Posterior vena cava (tissue), 2 donors: ENCODE measurements at places on chromosomes 11 and 22.

DNA sequence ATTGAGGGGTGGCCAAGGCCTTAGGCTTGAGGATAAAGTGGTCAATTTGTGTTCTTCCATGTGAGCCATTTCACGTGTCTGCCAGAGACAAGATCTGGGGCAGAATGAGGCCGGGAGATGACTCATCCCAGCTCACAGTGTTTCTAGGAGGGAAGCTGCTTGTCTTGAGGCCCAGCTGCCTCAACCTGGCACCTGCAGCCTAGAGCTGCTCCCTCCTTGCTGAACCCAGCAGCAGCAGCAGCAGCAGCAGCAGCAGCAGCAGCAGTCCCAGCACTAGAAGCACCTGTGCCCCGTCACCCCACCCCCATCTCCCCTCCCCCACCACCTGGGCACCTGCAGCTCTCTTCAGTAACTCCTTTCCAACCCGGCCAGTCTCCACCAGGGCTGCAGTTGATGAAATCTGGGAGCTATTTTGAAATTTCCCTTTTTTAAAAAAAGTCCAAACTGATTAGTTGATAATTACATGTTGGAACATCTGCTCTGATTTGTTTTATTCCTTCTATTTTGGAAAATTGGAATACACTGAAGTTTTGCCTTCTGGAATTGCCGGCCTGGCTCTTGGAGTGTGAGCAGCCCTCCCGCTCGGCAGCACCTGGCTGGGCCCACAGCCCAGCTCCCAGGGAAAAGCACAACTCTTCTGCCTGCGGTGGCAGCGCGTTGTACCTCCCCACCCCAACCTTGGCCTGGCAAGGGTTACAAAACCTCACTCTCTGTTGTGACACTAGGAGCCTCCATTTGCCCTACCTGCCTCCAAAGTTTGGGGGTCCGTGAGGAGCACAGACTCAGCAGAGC lies 143.5 kb downstream of the NXPE2 start:
- DNase-seq = no peak

DNA sequence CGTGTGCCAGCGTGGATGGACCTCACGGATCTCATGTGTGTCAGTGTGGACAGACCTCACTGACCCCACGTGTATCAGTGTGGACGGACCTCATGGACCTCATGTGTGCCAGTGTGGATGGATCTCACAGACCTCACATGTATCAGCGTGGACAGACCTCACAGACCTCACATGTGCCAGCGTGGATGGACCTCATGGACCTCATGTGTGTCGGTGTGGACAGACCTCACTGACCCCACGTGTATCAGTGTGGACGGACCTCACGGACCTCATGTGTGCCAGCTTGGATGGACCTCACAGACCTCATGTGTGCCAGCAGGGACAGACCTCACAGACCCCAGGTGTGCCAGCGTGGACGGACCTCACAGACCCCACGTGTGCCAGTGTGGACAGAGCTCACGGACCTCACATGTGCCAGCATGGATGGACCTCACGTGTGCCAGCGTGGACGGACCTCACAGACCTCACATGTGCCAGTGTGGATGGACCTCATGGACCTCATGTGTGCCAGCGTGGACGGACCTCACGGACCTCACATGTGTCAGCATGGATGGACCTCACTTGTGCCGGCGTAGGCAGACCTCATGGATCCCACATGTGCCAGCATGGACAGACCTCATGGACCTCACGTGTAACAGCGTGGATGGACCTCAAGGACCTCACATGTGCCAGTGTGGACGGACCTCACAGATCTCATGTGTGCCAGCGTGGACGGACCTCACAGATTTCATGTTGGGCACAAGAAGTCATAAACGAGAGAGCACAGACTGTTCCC lies 18.2 kb downstream of the TTLL8 start:
- DNase-seq = peak; percentile 47

GRCh38 chr22:19763458-19764298 lies 3.1 kb downstream of the TBX1 start:
- no peak for DNase-seq

GRCh38 chr22:26690654-26691376 lies 33.4 kb downstream of the MIAT start:
- no peak for DNase-seq

- DNase-seq = no peak
These were observed 87.8 kb upstream of the CLNS1A start for GRCh38 chr11:77725433-77725832.

DNA sequence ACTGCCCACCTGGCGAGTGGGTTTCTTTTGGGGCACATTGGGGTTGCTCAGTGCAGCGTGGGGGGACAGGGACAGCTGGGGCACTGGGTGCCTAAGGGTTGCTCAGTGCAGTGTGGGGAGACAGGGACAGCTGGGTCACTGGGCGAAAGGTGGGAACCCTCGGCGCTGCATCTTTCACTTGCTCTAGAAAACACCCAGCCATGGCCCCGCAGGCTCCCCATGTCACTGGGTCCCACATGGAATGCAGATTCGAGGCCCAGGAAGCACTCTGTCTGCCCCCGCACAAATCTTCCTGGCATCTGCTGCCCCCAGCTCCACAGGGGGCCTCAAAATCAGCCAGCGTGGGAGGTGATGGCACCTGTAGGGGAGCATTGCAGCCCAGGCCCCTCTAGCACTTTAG lies 229.3 kb downstream of the BRD1 start:
- DNase-seq = no peak

DNA sequence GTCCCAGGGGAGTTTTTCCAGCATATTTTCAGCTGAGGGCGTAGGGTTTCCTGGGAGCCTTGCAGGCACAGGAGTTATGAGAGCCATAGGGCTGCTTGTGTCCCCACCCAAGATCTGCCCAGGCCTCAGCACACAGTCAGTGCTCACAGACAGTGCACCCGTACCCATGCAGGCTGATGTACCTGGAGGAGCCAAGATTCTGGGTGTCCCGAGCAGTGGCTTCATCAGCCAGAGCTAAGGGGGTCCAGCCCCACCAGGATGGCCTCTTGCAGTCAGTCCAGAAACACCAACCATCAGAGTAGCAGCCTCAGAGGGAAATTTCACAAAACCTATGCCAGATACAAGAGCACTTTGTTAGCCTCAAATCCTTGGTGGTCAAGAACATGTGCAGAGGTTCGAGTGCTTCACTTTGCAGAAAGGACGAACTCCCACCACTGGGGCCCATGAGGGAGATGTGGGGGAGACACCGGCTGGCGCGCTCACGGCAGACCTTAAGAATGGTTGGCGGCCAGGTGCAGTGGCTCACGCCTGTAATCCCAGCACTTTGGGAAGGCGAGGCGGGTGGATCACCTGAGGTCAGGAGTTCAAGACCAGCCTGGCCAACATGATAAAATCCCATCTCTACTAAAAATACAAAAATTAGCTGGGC lies 43.8 kb upstream of the RTL6 start:
- peak; percentile 37 for DNase-seq

DNA sequence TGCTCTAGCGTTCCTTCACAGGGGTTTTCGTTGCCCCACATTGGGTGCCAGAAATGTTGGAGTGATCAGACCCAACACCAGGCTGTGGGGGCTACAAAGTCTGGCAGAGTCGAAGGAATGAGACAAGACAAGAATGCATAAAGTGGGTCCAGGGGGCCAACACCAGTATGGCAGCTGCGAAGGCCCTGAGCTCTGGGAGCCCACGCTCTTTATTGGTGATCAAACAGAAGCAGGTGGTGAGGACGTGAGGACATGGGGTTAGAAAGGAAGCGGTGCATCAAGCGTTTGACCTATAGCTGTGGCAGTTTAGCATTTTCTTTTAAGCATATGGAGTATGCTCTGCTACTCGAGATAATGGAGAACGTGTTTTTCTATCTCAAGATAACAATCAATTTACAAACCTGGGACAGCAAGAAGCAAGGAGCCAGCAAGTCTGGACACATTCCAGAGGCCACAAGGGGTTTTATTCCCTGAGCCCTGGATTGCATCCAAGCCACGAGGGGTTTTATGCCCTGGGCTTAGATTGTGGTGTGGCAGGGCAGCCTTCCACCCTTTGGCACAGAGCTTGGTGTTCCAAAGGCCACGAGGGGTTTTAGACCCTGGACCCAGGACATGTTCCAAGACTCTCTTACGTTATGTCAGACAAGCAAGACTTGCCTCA lies 3.9 kb upstream of the DNAJB13 start:
- no peak for DNase-seq

GRCh38 chr11:126334659-126335462 lies 20.6 kb upstream of the ST3GAL4 start:
- DNase-seq = peak; percentile 55

DNA sequence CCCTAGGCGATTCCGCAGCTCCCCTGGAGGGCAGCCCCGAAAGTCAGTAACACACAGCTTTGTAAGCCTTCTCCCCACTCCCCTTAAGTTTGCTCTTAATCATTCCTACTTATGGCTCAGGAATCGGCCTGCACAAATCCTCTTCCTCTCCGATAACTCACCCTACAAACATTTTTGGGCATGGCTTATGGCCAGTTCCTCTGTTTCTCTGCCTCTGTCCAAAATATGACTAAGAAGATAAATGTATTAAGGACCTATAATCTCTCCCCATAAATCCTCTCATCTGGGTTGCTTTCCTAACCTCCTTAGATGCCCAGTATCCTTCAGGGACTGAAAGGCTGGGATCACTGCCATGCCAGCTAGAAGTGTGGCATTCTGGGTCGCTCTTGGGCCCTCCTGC lies 41.0 kb downstream of the PAMR1 start:
- no peak for DNase-seq

GRCh38 chr22:44623771-44624510 lies 78.1 kb upstream of the PRR5 start:
- peak; percentile 72 for DNase-seq

GRCh38 chr11:34303028-34303570 lies 54.7 kb downstream of the ABTB2 start:
- no peak for DNase-seq

- peak; percentile 47 for DNase-seq
These were observed 8.9 kb upstream of the MYBPC3 start for GRCh38 chr11:47361419-47361818.

DNA sequence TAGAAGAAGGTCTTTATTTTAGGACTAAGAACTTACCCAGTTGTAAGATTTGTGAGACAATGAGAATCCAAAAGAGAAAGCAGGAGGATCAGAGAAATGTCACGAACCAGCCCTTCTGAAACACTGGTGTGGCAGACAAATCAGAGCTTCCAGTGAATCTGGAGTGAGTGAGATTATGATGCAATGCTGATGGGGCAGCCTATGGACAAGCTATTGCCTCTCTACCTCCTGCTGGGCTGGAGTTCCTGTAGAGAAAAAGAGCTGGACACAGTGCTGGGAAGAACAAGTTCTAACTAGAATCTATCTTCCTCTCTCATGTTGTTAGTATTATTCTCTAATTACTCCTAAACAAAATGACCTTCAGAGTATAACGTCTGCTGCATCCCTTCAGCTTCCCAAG lies 12.0 kb upstream of the ANO3 start:
- DNase-seq = no peak

- peak; percentile 96 for DNase-seq
These were observed 5.9 kb downstream of the USP2 start for GRCh38 chr11:119375337-119376196.

DNA sequence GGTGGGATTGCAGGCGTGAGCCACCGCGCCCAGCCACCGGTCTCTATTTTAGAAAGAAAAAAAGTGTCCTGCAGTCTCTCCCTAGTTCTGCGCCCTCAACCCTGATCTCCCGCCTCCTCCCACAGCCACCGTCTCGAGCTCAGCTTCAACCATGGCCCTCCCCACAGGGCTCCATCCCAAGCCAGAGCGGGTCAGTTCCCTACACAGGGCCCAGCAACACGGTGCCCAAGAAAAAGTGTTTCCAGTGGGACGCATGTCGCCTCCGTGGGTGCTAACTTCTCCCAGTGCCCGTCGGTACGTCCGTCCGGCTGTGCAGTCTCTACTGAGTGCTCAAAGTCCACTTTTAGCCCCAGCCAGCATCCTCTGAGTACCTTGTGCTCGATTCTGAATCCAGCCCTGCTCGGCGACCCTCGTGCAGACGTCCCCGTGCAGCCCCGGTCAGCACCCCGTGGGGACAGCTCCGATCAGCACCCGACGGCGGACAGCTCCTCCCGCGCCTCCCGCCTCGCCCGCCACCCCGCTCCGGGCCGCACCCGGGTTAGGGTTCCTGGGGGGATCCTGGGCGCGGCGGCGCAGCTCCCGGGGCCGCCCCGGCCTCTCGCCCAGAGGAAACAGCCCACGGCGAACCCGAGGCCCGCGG lies 657 bp upstream of the MAPK8IP2 start:
- DNase-seq = peak; percentile 86

DNA sequence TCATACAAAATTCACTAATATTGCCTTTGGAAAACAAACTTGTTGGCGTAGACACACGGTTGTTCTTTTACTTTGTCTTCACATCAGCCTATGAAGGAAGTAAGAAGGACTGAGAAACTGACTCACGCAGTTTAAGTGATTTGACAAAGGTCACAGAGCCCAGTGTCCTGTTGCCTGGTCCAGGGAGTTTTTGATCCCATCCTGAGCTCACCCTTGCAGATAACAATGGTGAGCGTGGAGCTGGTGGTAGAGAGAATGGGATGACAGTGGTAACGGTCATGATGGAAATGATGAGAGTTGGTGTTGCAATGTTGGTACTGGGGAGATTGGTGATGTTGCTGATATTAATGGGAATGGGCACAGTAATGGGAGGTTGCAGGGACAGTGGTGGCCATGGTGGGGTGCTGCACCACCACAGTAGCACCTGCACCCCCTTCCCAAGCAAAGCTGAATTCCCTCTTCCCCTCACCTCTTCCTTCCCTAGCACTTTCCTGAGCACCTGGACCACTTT lies 22.0 kb downstream of the CREB3L1 start:
- DNase-seq = no peak

- no peak for DNase-seq
These were observed 49.1 kb downstream of the GGTLC2 start for GRCh38 chr22:22693531-22693884.

DNA sequence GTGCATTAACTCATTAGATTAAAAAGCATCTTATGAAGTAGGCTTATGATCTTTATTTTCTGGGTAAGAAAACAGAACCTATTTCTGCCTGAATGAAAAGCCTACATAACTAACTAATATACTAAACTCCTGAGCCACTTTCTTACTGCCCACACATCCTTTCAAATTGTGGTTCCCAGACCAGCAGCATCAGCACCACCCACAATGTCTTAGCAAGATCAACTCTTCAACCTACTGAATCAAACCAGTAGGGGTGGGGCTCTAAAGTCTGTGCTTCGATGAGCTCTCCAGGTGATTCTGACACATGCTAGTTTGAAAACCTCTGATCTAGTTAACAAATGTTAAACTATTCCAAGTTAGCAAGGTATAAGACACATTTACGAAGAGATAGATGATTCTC lies 462.4 kb downstream of the DLG2 start:
- DNase-seq = no peak
